ENCODE measurements at places on chromosomes 13 and 19. TPM values are rescaled to one million over a fixed set of nuclear protein-coding genes. Genes with fewer than 3 reads are reported as not detected.

GRCh38 chr13:85812282-85812681 is 13.1 kb upstream of the SLITRK6 start:
- no peak for DNase-seq

DNA sequence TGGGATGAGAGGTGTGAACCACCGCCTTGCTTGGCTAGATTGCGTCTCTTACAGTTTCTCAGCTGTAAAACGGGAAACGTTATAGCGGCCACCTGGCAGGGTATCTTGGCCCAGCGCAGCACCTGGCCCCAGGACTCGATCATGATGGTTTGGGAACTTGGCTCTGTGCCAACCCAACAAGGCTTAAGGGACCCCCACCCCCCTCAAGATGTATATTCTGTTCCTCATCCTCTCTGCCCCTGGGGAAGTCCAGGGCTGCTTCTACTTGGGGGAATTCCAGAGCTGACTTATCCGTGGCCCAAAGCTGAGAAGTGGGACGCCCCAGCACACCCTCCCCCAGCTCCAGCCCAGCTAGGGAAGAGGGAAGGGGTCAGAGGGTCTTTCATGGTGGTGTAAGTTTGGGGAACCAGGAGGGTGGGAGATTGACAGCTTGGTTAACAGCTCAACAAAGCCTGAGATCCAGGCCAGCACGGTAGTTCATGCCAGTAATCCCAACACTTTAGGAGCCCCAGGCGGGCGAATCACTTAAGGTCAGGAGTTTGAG is 695 bp downstream of the ICAM1 start:
- no peak for DNase-seq

DNA sequence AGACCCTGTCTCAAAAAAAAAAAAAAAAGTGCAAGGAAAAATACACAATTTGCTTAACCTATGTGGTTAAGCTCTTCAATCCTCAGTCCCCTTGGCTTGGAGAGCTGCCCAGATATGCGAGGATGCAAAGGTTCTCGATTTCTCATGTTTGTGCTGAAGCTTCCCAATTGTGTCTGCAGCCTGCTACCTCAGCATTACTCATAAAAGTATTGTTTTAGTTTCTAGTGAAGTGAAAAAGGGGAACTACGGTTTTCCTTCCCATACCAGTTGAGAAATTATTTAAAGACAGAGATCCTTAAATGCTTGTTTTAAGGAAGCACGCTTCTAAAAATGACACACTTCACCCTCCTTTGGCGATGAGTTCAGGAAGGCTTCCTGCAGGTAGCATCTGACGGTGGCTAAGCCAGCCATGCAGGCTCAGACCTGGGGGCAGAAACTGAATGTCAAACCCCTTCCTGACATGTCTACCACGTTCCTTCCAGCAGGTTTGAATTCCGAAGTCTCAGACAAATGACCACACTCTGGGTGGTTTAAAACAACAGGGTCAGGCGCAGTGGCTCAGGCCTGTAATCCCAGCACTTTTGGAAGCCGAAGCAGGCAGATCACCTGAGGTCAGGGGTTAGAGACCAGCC is 47.9 kb downstream of the RUBCNL start:
- no peak for DNase-seq

Gene C1QTNF9B
- total RNA-seq: not detected

DNA sequence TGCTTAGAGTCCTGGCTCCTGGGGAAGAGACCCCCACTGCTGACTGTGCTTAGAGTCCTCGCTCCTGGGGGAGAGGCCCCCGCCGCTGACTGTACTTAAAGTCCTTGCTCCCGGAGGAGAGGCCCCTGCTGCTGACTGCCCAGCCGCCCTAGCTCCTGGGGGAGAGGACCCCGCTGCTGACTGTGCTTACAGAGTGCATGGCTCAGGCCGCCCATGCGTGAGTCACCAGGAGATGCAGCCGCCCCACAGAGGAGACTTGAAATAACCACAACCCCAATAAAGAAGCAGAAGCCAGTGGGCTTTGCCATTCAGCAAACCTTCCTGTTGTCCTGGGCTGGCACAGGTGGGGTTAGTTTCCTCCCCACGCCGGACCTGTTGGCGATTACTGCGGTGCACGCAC is 79.2 kb upstream of the C13orf46 start:
- no peak for DNase-seq

- DNase-seq: no peak
Observed at GRCh38 chr19:501646-502045, 5.4 kb downstream of the MADCAM1 start.

Measured in Peyer's patch (tissue), 4 donors.